ENCODE measurements at places on chromosomes 1 and 21. TPM values are rescaled to one million over a fixed set of nuclear protein-coding genes. Genes with fewer than 3 reads are reported as not detected.

MAP1LC3C gene
- total RNA-seq, result not detected

C1QTNF12 gene
- 0.40 TPM for total RNA-seq

KRTAP19-3 gene
- total RNA-seq, result not detected

NFYC gene
- total RNA-seq, result 35.8 TPM

RBM15 gene
- 33.6 TPM for total RNA-seq

NBPF11 gene
- 2.0 TPM for total RNA-seq
